ENCODE measurements at places on chromosomes 12 and 14. TPM values are rescaled to one million over a fixed set of nuclear protein-coding genes. Genes with fewer than 3 reads are reported as not detected.

Gene EGLN3
- polyA plus RNA-seq, result 15.4 TPM

Gene INHBC
- 0.20 TPM for polyA plus RNA-seq

Gene TAS2R31
- 2.0 TPM for polyA plus RNA-seq

DNA sequence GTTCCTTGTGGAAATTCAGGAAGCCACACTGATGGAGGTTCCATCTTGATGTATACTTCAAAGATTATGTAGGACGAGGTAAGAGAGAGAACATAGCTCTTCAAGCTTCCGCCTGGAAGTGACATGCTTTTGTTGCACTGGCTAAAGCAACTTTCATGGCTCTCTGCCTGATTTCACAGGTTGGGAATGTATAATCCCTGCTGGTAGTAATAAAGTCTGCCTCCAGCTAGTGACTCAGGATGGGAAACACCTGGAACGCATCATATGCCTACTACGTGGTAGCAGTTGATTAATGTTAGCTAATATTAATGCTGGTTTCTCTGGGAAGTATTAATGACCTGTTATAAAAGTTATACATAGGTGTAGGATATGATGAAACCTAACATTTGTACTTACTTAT lies 71.1 kb downstream of the PELI2 start:
- DNase-seq, result peak; percentile 17

GRCh38 chr12:117294189-117294603 lies 67.2 kb downstream of the NOS1 start:
- DNase-seq, result no peak

- no peak for DNase-seq
Observed at GRCh38 chr12:109461846-109462756, 15.0 kb downstream of the KCTD10 start.

DNA sequence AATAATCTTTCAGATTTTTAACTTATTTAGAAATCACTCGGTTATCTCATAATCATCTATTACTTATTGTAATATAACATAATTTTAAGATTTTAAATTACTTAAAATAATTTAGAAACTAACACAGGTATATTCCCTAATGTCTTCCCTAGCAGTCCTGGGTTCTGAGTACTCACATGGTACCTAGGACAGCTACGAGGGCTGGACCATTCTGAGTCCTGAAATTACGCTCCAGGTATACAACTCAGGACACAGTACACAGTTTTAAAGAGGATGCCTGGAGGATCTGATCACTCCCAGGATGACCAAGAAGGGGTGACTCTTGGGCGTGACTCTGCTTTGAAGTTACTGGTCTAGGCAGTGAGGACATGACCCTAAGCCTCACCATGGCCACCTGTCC lies 9.1 kb upstream of the RASSF8 start:
- DNase-seq, result no peak

GRCh38 chr14:104895207-104895785 lies 29.4 kb upstream of the PLD4 start:
- DNase-seq, result no peak

DNA sequence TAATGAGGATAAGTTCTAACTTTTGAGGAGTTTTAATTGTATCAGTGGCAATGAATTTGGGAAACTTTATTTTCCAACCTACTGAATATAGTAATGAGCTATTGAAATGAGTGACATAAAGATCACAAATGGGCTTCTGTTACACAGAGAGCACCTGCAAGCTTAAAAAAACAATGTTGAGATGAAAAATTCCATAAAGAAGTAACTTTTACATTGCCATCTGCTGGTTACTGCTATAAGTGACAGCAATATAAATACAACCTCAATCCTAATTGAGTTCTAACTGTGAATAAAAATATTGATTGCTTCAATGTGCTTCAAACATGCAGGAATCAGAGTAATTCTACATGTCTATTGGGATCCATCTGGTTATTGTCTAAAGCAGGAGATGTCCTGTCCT lies 14.2 kb downstream of the WIF1 start:
- no peak for DNase-seq

- DNase-seq, result no peak
Observed at GRCh38 chr14:76375484-76375883, 453 bp upstream of the ESRRB start.

- no peak for DNase-seq
Observed at GRCh38 chr12:30599608-30600007, 96.1 kb downstream of the IPO8 start.

GRCh38 chr12:84874825-84875139 lies 37.8 kb downstream of the SLC6A15 start:
- no peak for DNase-seq

DNA sequence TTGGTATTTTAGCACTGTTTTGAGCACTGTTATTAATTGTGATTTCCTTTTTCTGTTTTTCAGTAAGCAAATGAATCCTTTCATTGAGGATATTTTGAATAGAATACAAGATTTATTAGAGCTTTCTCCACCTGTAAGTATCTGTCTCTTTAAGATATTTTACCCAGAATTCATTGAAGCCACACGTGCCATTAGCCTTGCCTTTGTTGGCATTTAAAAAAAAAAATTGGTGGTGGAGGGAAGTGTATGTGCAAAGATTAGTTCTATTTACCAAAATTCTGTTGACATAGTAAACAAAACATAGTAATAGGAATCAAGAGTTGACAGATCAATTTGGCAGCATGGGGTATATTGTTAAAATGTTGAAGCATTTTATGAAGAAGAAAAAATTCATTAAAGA lies 23.8 kb downstream of the XPOT start:
- DNase-seq, result no peak

All from left renal pelvis (tissue), 4 donors.